ENCODE measurements at places on chromosomes 1 and 21. TPM values are rescaled to one million over a fixed set of nuclear protein-coding genes. Genes with fewer than 3 reads are reported as not detected.

GRCh38 chr1:107625405-107626029 is 339.5 kb downstream of the VAV3 start:
- H3K27ac ChIP-seq: no peak overlapping the region
- no peaks in the 10 kb centered on the region for H3K36me3 ChIP-seq
- no peak overlapping the region for H3K4me3 ChIP-seq
- DNase-seq: no peak
- H3K4me1 ChIP-seq: no peaks in the 10 kb centered on the region

GRCh38 chr1:19272064-19272463 is 16.5 kb downstream of the AKR7A3 start:
- no peak overlapping the region for H3K4me3 ChIP-seq
- H3K36me3 ChIP-seq: peaks cover 6% of the 10 kb centered on the region
- H3K4me1 ChIP-seq: peaks cover 9% of the 10 kb centered on the region
- no peak for DNase-seq

The C1QA gene
- 0.55 TPM for total RNA-seq

GRCh38 chr1:68136187-68136586 is 85.8 kb upstream of the DIRAS3 start:
- no peaks in the 10 kb centered on the region for H3K4me1 ChIP-seq
- no peak overlapping the region for H3K4me3 ChIP-seq
- no peak for DNase-seq
- no peaks in the 10 kb centered on the region for H3K27me3 ChIP-seq
- no peak overlapping the region for H3K27ac ChIP-seq

The OLIG1 gene
- total RNA-seq: not detected

The FNDC5 gene
- not detected for total RNA-seq

The FALEC gene
- 1.9 TPM for total RNA-seq

The CACNA1S gene
- total RNA-seq: not detected

The TCHHL1 gene
- not detected for total RNA-seq

GRCh38 chr1:190975827-190976226 is 498.2 kb upstream of the BRINP3 start:
- no peaks in the 10 kb centered on the region for H3K27me3 ChIP-seq
- H3K27ac ChIP-seq: no peak overlapping the region
- no peak for DNase-seq
- H3K4me3 ChIP-seq: no peak overlapping the region
- H3K36me3 ChIP-seq: no peaks in the 10 kb centered on the region

Measured in naive thymus-derived CD8-positive, alpha-beta T cell (primary cell).